ENCODE measurements at places on chromosomes 7 and 10.

DNA sequence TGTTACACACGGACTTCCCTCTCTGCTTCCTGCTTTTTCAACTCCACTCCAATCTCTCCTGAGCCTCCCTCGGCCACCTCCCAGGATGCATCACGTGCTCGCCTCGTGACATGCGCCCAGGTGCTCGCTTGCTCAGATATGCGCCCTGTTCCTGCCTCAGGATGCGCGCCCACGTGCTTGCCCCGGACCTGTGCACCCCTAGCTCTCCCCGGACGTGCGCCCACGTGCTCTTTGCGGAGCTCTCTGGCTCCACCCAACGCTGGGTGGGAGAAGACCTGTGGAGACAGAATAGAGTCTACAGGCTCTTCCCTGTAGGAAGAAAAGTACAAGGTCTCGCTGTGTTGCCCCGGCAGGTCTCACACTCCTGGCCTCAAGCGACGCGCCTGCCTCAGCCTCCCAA is 23.1 kb downstream of the PARD3 start:
- DNase-seq: no peak

- DNase-seq: peak; percentile 40
Measured at GRCh38 chr7:143372070-143372469, 9.1 kb upstream of the ZYX start.

DNA sequence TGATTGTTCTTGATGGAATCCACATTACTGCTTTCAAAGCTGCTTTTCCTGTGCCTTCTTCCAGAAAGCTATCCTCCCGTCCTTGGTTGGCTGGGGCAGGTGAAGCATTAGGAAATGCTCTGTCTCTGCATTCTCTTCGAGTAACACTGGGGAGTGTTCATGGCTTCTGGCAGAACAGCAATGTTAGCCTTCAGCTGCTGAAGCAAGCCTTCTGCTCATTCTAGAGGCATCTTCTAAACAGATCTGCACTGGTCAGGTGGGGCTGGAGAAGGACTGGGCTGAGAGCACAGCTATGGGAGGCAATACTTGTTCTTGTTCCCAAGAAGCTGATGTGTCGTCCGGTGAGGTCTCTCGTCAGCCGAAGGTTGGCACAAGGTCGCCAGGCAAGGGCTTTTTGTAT is 80.6 kb downstream of the MGMT start:
- DNase-seq: no peak

- no peak for DNase-seq
Measured at GRCh38 chr10:132709471-132709951, 76.4 kb downstream of the NKX6-2 start.

GRCh38 chr10:74450602-74451001 is 299.6 kb downstream of the ADK start:
- DNase-seq: no peak

DNA sequence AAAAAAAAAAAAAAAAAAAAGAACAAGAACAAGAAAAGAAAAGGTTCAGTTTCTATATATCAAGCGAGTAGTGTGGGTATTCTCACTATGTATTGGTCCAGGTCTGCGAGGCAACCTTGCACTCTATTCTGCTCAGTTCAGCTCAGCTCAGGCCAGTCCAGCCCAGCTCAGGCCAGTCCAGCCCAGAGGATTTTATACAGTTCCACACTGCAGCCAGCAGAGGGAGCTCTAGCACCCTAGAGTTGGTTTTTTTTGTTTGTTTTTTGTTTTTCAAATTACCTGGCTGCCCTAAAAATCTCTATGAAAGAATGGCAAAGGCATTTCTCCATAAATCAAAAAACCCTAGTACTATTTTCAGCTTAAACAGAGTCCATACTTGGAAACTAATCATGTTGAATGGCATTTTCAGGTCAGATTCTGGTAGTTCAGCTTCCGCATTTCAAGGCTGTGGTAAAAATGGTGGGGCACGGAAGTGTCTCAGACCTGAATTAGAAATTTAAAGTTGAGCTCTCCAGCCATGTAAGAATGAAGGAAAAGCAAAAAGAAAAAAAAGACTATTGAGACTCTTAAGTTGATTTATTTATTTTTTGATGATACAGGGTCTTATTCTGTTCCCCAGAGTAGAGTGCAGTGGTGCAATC is 55.2 kb upstream of the GSDME start:
- DNase-seq: peak; percentile 14

GRCh38 chr7:43600056-43600455 is 17.1 kb downstream of the STK17A start:
- no peak for DNase-seq

- DNase-seq: no peak
Measured at GRCh38 chr7:151616443-151617213, 96.9 kb upstream of the RHEB start.

- DNase-seq: no peak
Measured at GRCh38 chr10:53952698-53953630, 848.1 kb downstream of the PCDH15 start.

GRCh38 chr7:47259682-47260081 is 322.2 kb downstream of the TNS3 start:
- DNase-seq: no peak

DNA sequence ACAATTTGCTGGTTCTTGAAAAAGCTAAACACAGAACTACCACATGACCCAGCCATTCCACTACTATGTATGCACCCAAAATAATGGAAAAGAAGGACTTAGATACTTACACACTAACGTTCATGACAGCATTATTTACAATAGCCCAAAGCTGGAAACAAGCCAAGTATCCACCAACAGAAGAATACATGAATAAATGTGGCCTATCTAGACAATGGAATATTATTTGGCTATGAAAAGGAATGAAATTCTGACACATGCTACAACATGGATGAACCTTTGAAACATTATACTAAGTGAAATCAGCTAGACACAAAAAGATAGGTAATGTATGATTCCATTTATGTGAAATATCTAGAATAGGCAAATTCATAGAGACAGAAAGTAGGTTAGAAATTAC is 67.4 kb upstream of the EXOC4 start:
- no peak for DNase-seq

GRCh38 chr10:121695731-121696464 is 97.7 kb upstream of the FGFR2 start:
- DNase-seq: no peak

DNA sequence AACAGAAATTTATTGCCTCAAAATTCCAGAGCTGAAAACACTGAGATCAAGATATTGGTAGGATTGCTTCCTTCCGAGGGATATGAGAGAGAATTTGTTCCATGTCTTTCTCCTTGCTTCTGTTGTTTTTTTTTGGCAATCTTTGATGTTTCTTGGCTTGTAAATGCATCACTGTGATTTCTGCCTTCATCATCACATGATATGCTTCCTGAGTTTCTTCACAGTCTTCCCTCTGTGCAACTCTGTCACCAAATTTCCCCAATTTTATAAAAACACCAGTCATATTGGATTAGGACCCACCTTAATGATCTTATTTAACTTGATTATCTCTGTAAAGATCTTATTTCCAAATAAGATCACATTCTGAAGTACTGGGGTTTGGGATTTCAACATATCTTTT is 14.7 kb downstream of the TMEM236 start:
- no peak for DNase-seq

DNA sequence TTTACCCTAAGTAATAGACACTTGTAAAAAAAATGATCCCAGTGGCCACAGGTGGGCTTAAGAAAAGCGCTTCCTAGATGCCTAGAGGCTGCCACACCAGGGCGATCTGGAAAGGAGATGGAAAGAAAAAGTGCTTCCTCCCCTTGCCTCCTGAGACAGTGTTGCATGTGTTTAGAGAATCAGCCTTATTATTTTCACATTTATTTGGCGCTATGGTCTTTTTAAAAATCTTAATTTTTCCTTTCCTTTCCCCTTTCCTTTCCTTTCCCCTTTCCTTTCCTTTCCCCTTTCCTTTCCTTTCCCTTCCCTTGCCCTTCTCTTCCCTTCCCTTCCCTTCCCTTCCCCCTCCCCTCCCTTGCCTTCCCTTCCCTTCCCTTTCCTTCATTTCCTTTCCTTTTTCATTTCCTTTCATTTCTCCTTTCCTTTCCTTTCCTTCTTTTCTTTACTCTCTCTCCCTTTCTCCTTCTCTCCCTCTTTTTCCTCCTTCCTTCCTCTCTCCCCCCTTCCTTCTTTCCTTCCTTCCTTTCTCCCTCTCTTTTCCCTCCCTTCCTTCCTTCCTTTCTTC is 7.1 kb upstream of the MKX start:
- DNase-seq: no peak

GRCh38 chr10:13441476-13441875 is 87.3 kb downstream of the BEND7 start:
- no peak for DNase-seq

GRCh38 chr7:29408841-29409243 is 154.8 kb upstream of the PRR15 start:
- DNase-seq: peak; percentile 36

DNA sequence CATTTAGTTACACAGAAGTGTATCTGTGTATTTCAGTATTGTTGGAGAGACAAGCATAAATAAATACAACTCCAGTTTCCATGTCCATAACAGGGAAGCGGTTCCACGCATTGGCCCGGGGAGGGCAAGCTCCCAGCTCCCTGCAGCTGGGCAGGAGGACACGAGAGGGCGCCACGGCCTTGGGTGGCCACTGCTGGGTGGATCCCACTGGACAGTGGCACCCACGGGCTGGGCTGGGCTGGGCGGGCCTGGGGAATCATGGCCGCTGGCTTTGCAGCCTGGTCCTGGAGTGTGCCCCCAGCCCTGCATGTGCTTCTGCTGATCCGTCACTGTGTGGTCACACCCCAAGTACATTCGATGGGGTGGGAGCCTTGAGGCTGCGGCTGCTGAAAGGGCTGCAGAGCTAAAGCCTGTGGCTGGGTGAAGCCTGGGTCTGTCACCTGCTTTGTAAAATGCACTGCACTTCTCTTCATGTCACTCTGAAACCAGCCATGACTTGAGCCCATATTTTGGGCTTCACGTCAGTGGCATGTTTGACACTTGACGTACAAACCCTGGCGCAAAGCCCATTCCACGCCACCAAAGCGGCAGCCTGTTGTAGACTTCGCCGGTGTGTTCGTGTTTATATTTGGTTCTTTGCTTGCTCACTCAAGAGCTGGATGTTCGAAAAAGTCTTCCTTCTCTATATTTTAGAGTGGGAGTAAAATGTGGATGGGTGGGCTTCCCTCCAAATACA is 27.5 kb downstream of the LRRC27 start:
- no peak for DNase-seq

DNA sequence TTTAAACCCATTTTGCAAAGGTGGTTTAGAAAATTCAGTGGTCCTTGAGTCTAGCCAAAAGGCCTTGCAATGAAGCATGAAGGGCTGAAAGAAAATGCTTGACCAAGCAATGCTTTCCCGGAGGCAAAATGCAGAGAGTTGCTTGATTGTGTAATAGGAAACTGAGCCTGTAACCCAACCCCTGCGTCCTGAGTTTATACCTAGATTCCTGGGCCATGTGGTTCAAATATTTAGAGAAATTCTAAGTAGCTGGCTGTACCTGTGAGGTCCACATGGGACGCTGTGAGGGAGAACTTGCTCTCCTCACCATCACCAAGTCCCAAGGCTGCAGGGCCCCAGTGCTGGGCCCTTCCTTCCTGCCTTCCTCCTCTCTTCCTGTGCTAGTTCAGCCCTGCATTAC is 45.7 kb downstream of the CXCL12 start:
- DNase-seq: no peak

GRCh38 chr7:159157714-159158113 is 13.0 kb upstream of the VIPR2 start:
- DNase-seq: no peak

GRCh38 chr7:2445047-2445446 is 31.2 kb downstream of the GRIFIN start:
- no peak for DNase-seq

- no peak for DNase-seq
Measured at GRCh38 chr10:18786478-18786877, 127.2 kb downstream of the ARL5B start.

GRCh38 chr10:124534231-124534798 is 72.7 kb downstream of the LHPP start:
- DNase-seq: no peak

DNA sequence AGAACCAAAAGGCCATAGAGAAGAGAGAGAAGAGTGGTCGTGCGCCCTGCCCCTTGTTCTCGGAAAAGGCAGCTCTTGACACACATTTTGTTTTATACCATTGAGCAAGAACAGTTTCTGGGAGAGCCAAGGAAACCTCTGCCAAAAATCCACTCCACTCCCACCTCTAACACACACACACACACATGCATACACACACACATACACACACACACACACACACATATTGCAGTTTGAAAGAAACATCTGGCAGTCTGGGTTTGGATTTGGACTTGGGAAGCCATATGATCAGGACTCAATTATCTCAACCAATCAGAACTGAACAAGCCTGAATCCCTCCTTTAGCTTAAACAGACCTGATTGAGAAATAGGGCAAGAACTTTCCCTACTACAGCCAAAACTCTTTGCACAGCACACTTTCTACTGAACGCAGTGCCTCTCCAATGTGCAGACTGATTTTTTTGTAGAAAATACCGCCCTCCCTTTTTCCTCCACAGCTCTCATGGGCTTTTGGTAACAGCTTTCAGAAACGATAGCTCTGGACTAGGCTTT is 484.0 kb upstream of the ZWINT start:
- DNase-seq: no peak

- no peak for DNase-seq
Measured at GRCh38 chr7:111145472-111145871, 54.5 kb downstream of the LRRN3 start.

- no peak for DNase-seq
Measured at GRCh38 chr7:17498230-17498629, 199.8 kb downstream of the AHR start.

GRCh38 chr7:107236862-107237261 is 68.1 kb downstream of the HBP1 start:
- no peak for DNase-seq

DNA sequence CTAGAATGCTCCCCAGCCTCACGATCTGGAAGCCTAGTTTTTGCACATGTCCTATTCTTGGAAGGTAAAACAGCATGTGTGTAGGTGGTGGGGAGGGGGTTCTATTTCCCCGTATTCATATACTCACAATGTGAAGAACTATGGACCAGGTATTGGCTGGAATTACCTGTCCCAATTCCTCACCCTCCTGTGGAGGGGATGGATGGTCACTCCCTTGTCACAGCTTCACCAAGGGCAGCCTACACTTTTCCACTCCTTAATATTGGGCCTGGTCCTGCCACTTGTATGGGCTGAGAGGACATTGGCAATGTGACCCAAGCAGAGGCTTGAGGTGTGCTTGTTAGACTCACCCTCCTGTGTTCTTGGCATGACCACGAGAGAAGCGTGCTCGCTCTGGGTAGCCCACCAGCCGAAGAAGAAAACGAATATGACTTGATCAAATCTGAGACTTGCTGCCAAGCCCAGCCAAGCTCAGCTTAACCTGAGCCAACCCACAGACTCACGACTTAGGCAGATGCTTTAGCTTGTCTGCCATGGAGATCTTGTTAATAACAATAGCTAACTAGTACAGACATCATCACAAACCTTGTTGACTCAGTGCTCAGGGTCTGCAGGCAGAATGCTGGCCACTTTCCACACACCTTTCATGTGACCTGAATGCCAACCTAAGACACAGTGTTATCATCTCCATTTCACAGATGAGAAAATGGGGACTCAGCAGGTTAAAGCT is 17.2 kb downstream of the ZNF488 start:
- no peak for DNase-seq

- no peak for DNase-seq
Measured at GRCh38 chr10:128693493-128694131, 567.4 kb upstream of the MKI67 start.

- no peak for DNase-seq
Measured at GRCh38 chr10:26805567-26806245, 55.1 kb downstream of the ABI1 start.
